GM12891 (cell line): ENCODE measurements at places on chromosomes 5 and 9.

DNA sequence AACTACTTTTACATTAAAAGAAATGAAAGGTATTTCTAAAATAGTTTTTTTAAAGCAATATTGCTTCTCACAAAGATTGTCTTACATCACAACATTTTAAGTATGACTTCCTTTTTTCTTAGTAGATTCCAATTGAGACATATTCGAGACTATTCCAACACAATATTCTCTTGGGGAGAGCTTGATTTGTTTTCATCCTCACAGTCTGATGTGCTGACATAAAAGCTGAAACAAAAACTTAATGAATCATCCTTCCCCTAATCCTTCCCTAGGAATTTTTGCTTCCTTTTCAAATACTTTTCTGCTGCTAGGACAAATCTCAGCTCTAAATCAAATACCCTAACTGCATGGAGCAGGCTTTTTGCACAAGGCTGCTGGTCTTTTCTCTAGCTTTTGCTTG lies 245.8 kb upstream of the MAP3K1 start:
- no peak for DNase-seq

GRCh38 chr5:95005811-95006210 lies 279.1 kb downstream of the MCTP1 start:
- no peak for DNase-seq

GRCh38 chr5:165574100-165574499 lies 2068.7 kb downstream of the MAT2B start:
- no peak for DNase-seq

DNA sequence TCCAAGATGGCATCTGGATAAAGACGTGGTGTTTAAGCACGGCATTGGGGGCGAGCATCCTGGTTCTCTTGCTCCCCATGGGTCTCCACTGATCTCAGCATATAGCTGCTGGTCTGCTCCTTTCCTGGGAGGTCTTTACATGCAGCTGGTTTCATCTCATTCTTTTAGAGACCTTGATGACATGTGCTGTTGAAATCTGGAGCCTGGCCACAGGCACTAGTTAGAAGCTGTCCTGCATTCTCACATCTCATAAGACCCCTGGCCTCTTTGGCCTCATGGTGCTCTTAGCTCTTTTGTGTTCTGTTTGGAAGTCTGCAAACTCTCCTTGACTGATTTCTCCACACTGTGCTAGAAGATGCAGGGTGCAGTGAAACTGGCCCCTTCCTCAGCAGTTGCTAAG lies 113.0 kb downstream of the SMARCA2 start:
- no peak for DNase-seq

- no peak for DNase-seq
Measured at GRCh38 chr9:134968011-134968822, 50.5 kb upstream of the FCN1 start.

- DNase-seq = no peak
Measured at GRCh38 chr9:2267181-2267745, 252.1 kb downstream of the SMARCA2 start.

GRCh38 chr9:98226516-98226915 lies 28.9 kb downstream of the TBC1D2 start:
- no peak for DNase-seq

- DNase-seq = no peak
Measured at GRCh38 chr5:32777222-32777621, 66.1 kb downstream of the NPR3 start.

- no peak for DNase-seq
Measured at GRCh38 chr9:90219548-90220118, 423.0 kb downstream of the DIRAS2 start.

GRCh38 chr5:63553073-63553472 lies 409.2 kb downstream of the HTR1A start:
- DNase-seq = no peak

GRCh38 chr5:178454821-178455479 lies 135.2 kb downstream of the COL23A1 start:
- no peak for DNase-seq
